ENCODE measurements at places on chromosomes 12 and 14.

- DNase-seq, result no peak
These were observed 2.2 kb upstream of the SAV1 start for GRCh38 chr14:50670196-50670865.

- DNase-seq, result no peak
These were observed 6.3 kb upstream of the LTBP2 start for GRCh38 chr14:74618078-74618952.

DNA sequence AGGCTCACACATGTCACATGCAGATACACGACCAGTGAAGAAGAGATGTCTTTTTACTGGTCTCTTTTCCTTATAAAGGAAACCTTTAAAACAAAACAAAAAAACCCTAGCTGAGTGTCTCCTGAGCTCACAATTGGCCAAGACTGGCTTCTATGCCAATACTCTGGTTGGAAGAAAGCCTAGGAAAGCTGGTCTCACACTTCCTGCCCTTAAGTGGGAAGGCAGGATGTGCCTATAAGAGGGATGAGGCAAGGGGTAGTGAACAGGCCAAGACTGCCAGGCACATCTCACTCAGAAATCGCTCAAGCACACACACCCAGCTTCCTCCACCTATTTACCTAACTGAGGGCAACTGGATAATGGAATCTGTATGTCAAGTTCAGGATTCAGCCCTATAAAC is 50.0 kb downstream of the SOCS2 start:
- DNase-seq, result no peak

DNA sequence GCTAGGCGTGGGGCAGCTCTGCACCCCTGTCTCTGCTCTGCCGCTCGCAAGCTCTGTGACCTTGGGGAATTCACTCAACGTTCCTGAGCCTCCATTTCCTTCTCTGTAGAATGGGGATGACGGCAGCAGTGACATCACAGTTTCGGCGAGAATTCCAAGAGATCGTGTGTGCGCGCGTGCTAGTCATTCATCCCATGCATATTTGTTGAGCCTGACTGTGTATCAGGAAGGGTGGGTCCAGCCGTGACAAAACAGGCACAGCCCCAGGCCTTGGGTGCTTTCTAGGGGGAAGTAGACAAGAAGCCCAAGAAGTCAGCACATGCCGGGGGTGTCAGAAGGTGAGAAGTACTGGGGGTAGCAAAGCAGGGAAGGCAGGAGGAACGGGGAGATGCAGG is 145.6 kb upstream of the NCOR2 start:
- no peak for DNase-seq

- DNase-seq, result no peak
These were observed 4.4 kb downstream of the WSCD2 start for GRCh38 chr12:108133482-108133881.

GRCh38 chr12:124376435-124376834 is 81.5 kb downstream of the RFLNA start:
- DNase-seq, result no peak

GRCh38 chr12:111858186-111858585 is 16.2 kb downstream of the MAPKAPK5 start:
- no peak for DNase-seq

- DNase-seq, result peak; percentile 10
These were observed 27.2 kb upstream of the CMAS start for GRCh38 chr12:22018860-22019259.

- DNase-seq, result no peak
These were observed 87.2 kb upstream of the CISTR start for GRCh38 chr12:53838978-53839377.

GRCh38 chr12:22802883-22803630 is 178.1 kb downstream of the ETNK1 start:
- DNase-seq, result no peak

DNA sequence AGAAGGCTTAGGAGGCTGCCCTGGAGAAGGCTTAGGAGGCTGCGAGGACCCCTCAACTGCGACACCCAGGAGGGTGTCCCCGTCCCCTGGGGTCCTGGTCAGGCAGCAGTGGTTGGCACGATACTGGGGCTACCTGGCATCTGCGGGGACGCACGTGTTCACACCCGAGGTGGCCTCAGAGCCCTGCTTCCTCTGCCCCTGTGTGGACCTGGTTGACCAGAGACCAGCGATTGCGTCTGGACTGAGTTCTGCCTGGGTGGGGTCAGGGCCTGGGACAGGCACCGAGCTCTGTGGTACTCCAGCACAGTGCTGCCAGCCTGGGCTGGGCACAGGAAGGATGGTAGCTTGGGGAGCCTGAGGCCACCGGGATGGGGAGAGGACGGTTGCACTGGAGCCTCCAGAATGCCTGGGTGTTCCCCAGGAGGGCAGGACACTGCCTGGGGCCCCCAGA is 735 bp downstream of the ASPG start:
- no peak for DNase-seq

- DNase-seq, result no peak
These were observed 97.0 kb downstream of the MED13L start for GRCh38 chr12:116180448-116180847.

DNA sequence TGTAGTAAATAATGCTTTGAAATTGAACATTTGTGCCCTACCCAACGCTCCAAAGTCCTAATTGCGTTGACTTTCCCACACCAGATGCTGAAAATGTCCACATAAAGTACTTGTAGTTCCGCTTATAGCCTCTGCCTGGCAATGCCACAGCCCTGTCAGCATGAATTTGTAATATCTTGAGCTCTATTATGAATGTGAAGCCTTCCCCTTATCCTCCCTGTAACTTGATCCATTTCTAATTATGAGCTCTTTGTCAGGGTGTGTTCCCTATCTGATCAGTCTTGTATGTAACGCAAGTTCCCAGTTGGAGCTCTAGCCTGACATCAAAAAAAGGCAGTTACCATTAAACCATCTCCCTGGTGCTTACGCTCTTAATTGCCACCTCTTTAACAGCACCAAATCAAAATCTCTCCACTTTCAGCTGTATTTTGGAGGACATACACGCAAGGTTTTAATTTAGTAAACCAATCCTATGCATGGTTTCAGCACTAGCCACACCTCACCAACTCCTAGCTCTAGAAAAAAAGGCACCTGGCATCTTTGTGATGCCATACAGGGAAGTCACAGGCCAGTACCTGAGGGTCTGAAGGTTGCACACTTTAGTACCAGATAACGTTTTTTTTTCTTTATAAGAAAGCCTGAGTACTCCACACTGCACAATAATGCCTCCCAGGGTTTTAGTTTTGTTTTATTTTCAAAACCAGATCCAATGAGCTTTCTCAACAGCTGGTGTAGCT is 69.3 kb downstream of the EEA1 start:
- peak; percentile 92 for DNase-seq

GRCh38 chr12:45216230-45216982 is 511 bp downstream of the ANO6 start:
- peak; percentile 62 for DNase-seq

GRCh38 chr12:10810068-10810467 is at the start of gene TAS2R9:
TAS2R9 (minus strand) TSS chr12:10810168; CDS start chr12:10810075, 93 bp downstream.
- no peak for DNase-seq

GRCh38 chr12:131500564-131500963 is 210.3 kb upstream of the SFSWAP start:
- no peak for DNase-seq

DNA sequence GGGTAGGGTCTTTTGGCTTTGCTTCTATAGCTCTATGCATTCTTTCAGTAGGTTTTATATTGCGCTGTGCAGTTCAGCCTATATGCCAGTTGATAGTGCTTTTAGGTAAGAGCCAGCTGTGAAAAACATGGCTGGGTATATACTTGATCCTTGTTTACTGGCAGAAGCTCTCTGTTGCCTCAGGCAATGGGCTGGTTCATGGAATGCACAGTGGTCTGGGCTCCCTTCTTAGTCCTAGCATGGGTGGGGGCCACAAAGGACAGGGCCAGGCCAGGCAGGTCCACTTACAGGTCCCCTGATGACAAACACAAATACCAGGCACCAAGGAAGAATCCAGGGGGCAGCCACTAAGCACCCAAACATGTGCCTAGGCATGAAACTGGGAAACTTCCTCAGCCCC is 240.7 kb downstream of the SEC23A start:
- DNase-seq, result no peak
